Left lung (tissue), 14 donors: ENCODE measurements at places on chromosomes 4 and X. TPM values are rescaled to one million over a fixed set of nuclear protein-coding genes. Genes with fewer than 3 reads are reported as not detected.

The TMEM255A gene
- total RNA-seq = 1.0 TPM

- peaks cover 4% of the 10 kb centered on the region for H3K4me1 ChIP-seq
- H3K27me3 ChIP-seq = no peaks in the 10 kb centered on the region
- DNase-seq = no peak
- no peaks in the 10 kb centered on the region for H3K36me3 ChIP-seq
These were observed 692 bp upstream of the SLC9A7 start for GRCh38 chrX:46759645-46759974.

DNA sequence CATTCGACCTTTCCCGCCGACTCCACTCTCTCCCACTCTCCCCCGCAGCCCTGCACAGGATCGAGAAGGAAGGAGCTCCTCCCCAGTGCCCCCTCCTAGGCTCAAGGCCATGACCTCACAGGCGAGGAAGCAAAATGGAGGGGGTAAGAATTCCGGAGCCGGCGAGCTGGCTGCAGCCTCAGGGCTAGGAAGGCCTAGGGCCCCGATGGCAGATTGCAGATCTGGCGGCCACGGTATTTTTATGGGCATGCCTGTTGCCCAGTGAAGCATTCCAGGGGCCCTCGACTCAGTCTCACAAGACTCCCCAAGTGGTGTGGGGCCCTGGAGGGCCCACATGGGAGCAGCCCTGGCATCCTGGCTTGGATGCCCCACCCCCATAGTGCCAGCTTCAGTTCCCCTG is 942 bp upstream of the L1CAM start:
- H3K36me3 ChIP-seq = no peaks in the 10 kb centered on the region
- peaks cover 62% of the 10 kb centered on the region for H3K27me3 ChIP-seq
- DNase-seq = no peak
- no peak overlapping the region for H3K4me3 ChIP-seq

- DNase-seq = no peak
- no peak overlapping the region for H3K27ac ChIP-seq
- H3K4me1 ChIP-seq = no peaks in the 10 kb centered on the region
- no peaks in the 10 kb centered on the region for H3K36me3 ChIP-seq
- no peak overlapping the region for H3K4me3 ChIP-seq
These were observed 268.8 kb upstream of the GATB start for GRCh38 chr4:152029631-152030030.

- no peaks in the 10 kb centered on the region for H3K4me1 ChIP-seq
- no peaks in the 10 kb centered on the region for H3K27me3 ChIP-seq
- no peaks in the 10 kb centered on the region for H3K36me3 ChIP-seq
- no peak for DNase-seq
- H3K27ac ChIP-seq = no peak overlapping the region
These were observed 154.9 kb upstream of the TECRL start for GRCh38 chr4:64564126-64564525.
